ENCODE measurements at places on chromosomes 16 and 17.

- DNase-seq = no peak
Measured at GRCh38 chr17:76884995-76885893, 17.0 kb downstream of the MGAT5B start.

GRCh38 chr17:65674246-65675045 lies 113.0 kb upstream of the AXIN2 start:
- DNase-seq = no peak

GRCh38 chr17:60161598-60162330 lies 12.0 kb downstream of the CA4 start:
- no peak for DNase-seq

DNA sequence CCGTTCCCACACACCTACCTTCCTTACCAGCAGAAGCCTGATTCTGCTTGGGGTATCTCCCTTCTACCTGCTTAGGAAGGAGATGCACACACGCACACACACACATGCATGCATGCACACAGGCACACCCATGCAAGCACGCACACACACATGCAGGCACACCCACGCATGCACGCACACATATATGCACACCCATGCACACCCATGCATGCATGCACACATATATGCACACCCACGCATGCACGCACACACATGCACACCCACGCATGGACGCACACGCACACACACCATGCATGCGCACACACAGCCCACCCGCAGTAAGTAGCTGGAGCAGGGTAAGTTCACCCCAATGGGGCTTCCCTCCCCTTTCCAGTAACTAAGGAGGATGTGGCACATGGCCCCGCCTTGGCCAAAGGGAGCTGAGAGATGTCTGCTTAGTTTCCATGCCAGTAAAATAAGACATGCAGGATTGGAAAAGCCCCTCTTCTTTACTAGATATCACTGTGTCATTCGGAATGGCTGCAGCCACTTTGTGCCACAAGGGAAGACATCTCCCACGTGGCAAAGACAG lies 33.7 kb downstream of the ADCY9 start:
- no peak for DNase-seq

- no peak for DNase-seq
Measured at GRCh38 chr17:64574646-64575045, 67.9 kb downstream of the CEP95 start.

DNA sequence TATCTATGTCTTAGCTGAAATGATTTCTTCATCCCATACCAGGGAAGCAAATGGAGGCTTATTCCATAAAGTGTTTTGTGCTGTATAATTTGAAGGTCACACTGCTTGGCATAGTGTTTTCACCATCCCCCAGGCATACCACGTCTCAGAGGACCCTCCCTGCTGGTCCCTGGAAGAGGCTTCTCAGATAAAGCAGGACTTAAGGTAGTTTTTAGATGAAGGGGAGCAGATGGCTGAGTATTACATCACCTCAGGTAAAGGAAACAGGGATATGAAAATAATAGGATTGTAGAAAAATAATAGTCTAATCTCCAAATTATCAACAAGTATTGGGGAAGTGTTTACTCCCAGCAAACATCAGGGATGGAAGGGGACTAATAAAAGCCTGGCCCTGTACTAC lies 7.3 kb upstream of the SMG1 start:
- DNase-seq = no peak

DNA sequence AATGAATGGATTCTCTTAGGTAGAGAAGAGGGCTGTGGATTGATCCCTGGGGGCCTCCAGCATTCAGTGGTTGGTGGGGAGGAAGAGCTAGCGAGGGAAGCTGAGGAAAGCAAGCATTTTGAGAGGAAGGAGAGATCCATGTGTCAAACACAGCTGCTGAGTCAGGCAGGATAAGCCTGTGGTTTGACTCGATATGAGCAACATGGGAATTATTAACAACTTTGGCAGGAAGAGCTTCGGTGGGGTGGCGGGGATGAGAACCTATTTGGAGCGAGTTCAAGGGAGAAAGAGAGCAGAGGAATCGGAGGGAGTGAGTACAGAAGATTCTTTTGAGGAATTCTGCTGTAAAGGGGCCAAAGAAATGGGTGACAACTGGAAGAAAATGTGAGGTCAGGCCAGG lies 59.5 kb upstream of the CDC42EP4 start:
- DNase-seq = no peak

GRCh38 chr16:11742093-11742535 lies 543 bp downstream of the TXNDC11 start:
- DNase-seq = peak; percentile 62

DNA sequence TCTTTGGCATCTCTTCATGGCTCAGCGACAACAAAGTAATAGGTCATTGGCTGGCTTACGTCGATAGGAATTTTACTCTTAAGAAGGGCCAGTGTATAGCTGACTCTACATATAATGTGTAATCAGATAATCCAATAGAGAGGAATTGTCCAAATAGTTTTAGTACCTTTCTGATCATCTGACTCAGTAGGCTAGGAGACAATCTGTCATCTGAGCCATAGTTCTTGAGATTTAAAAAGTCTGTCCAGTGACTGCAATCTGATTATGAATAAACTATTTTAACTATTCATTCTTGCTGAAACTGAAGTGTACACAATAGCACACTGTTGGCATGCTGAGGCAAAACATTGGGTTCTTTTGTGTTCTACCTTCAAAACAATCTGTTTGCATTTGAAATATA lies 21.4 kb upstream of the NOL11 start:
- no peak for DNase-seq

- no peak for DNase-seq
Measured at GRCh38 chr17:73430165-73430680, 118.4 kb upstream of the CDC42EP4 start.

GRCh38 chr17:19880393-19880792 lies 12.7 kb upstream of the ULK2 start:
- DNase-seq = no peak

- no peak for DNase-seq
Measured at GRCh38 chr17:12230481-12231354, 210.0 kb downstream of the MAP2K4 start.

GRCh38 chr17:8153525-8153956 lies 1.3 kb upstream of the PER1 start:
- DNase-seq = peak; percentile 70

- no peak for DNase-seq
Measured at GRCh38 chr16:75029854-75030253, 31.0 kb downstream of the ZNRF1 start.

GRCh38 chr16:75774197-75774596 lies 47.9 kb upstream of the CPHXL start:
- no peak for DNase-seq

DNA sequence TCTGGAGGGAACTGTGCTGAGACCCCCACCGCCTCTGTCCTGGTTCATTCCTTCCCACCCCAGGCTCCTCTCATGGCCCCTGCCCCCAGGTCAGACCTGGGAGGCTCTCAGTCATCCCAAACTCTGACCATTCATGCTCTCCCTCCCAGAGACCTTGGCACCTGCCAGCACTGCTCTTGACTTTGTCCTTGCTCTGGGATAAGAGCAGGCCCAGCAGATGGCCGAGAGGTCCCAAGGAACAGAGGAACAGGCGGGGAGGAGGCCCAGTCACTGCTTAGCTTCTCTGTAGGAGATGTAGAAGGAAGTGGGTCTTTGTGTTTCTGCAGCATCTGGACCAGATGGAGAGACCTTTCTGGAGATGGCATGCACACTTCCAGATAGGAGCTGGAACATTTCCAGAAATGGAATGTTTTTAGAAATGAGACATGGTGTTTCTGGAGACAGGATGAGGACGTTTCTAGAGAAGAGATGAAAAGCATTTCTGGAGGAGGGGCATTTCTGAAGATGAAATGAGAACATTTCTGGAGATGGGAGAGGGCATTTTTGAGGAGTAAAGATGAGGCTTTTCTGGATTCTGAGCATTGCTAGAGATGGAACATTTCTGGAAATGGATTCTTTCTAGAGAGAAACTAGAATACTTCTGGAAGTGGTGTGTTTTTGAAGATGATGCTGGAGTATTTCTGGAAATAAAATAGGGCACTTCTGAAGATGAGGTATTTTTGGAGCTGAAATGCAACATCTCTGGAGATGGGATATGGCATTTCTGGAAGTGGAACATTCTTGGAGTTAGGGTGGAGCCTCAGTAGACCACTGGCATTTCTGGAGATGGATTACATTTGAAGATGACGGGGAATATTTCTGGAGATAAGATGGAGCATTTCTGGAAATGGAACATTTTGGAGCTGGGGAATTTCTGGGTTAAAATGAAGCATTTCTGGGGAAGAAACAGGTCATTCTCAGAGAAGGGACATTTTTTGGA lies 55.2 kb downstream of the RAI1 start:
- DNase-seq = no peak

- DNase-seq = peak; percentile 92
Measured at GRCh38 chr17:82297280-82297713, 20.1 kb downstream of the CD7 start.

DNA sequence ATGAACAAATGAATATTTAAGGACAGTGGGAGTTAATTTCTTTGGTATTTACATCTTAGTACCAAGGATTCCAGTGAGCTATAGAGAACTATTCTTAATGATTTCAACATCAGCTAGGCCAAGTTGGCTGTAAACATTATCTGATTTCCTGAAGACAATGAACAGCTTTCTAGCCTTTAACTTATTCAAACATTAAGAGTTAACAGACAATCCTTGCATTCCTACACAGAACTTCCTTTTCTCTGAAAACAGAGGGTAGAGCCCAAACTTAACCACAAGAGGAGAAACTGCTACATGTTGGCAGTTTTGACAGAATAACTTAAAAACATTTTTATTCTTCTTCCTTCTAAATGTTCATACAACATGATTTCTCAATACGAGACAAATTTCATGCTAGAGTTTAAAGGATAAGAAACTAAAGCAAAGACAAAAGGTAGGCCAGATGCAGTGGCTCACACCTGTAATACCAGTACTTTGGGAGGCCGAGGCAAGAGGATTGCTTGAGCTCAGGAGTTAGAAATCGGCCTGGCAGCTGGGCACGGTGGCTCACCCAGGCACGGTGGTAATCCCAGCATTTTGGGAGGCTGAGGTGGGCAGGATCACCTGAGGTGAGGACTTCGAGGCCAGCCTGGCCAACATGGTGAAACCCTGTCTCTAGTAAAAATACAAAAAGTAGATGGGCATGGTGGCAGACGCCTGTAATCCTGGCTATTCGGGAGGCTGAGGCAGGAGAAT lies 4.4 kb downstream of the CRLF3 start:
- no peak for DNase-seq

GRCh38 chr16:16127469-16128116 lies 95.7 kb downstream of the ABCC6 start:
- peak; percentile 78 for DNase-seq

DNA sequence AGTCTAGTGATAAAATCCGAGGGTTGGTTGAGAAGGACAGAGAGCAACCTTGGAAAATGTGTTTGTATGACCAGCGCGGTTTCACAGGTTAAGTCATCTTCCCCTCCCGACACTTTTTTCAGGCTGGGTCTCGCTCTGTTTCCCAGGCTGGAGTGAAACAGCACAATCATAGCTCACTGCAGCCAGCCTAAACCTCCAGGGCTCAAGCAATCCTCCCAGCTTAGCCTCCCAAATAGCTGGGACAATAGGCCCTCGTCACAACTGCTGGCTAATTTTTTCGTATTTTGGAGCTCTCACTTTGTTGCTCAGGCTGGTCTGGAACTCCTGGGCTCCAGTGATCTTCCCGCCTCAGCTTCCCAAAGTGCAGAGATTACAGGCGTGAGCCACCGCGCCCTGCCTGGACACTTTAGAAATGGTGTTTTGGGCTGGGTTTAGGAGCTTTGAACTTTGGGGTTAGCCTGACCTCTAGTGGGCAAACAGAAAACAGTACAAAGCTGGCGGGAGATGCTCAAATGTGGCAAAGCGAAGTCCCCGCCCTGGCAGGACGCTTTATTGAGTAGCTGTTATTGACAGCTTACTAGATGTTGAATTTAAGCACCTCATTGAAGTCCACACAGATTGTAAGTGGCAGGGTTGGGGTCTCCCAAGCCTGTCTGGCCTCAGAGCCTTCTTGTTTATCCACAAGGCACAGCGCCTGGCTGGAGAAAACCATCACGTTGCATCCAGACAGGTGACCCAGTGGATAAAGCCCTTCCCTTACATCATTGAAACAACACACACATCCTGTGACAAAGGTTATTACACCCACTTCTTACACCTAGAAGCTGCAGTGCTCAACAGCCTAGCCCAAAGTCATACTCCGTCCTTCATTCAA lies 34.7 kb upstream of the RBBP6 start:
- peak; percentile 58 for DNase-seq

DNA sequence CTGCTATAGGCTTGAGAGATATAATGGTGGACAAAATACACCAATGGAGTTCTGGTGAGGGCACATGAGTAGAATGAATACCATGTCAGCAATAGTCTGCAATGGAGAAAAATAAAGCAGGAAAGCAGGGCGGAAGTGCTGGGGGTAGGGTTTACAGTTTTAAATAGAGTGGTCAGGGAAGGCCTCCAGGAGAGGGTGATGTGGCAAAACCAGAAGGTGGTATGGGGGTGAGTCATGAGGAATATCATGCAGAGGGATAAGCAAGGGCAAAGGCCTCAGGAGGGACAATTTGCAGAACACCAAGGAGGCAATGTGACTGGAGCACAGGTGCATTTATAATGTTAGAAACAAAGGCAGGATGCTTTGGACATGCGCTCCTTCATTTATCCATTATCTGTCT lies 102.0 kb downstream of the ITFG1 start:
- no peak for DNase-seq

- DNase-seq = peak; percentile 53
Measured at GRCh38 chr16:85995541-85996423, 96.8 kb downstream of the IRF8 start.

GRCh38 chr16:64234200-64234599 lies 887.7 kb downstream of the CDH11 start:
- no peak for DNase-seq

DNA sequence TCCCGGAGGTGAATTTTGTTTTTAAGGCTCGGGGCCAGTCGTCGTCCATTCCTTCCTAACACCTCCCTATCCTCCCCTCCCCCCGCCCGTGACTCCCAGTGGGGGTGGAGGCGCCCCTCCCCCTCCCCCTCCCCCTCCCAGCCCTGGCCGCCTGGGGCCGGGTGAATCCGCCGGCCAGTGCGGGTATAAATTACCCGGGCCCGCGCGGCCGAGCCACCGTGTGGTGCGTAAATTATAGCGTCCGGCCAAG lies 2.0 kb upstream of the GSE1 start:
- DNase-seq = no peak

- DNase-seq = no peak
Measured at GRCh38 chr16:58418601-58419000, 26.3 kb downstream of the GINS3 start.

- DNase-seq = no peak
Measured at GRCh38 chr17:63496177-63496576, 19.3 kb downstream of the ACE start.
